ENCODE measurements at places on chromosomes 1 and 21. TPM values are rescaled to one million over a fixed set of nuclear protein-coding genes. Genes with fewer than 3 reads are reported as not detected.

CHD5 gene
- 2.8 TPM for total RNA-seq

AMPD1 gene
- total RNA-seq = not detected

CAPN8 gene
- total RNA-seq = 5.9 TPM

PLPPR5 gene
- 2.7 TPM for total RNA-seq

CD53 gene
- not detected for total RNA-seq

IKBKE gene
- 28.3 TPM for total RNA-seq

ADGRL2 gene
- total RNA-seq = 3.2 TPM

PTPN22 gene
- 0.04 TPM for total RNA-seq

DNA sequence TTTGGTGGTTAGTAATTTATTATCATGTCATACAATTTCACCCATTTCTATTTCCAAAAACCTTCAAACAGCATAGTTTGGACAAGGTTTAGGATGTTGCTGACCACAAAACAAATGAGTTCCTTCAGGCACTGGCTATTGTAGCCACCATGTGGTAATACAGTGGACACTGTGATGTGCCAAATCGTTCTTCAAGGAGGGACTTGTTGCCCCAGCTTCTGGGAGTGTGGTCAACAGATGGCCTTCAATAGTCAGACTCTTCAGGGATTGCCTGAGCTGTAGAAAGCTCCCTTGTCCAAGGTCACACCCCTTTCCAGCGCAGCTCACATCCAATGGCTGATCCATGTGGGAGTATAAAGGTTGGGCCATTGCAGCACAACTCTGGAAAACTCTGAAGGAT, 2.6 kb downstream of the PDE4B start:
- H3K4me1 ChIP-seq = no peaks in the 10 kb centered on the region
- H3K27ac ChIP-seq = no peak overlapping the region
- no peak for DNase-seq

DNA sequence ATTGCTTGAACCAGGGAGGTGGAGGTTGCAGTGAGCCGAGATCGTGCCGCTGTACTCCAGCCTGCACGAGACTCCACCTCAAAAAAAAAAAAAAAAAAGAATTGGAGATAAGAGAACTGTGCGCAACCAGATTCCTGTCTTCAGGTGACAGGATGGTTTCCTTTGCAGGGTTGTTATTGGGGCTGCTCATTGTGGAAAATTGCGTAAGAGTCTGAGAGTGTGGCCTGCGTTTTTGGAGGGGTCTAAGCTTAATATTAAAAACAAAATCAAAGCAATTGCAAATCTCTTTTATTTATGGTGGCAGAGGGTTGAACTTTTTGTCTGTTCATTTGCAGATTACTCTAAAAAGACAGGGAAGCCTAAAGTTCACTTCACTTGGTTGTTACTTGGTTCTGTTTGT, 36.0 kb upstream of the BCAR3 start:
- no peaks in the 10 kb centered on the region for H3K27me3 ChIP-seq
- DNase-seq = no peak
- H3K27ac ChIP-seq = no peak overlapping the region
- no peak overlapping the region for H3K4me3 ChIP-seq

DNA sequence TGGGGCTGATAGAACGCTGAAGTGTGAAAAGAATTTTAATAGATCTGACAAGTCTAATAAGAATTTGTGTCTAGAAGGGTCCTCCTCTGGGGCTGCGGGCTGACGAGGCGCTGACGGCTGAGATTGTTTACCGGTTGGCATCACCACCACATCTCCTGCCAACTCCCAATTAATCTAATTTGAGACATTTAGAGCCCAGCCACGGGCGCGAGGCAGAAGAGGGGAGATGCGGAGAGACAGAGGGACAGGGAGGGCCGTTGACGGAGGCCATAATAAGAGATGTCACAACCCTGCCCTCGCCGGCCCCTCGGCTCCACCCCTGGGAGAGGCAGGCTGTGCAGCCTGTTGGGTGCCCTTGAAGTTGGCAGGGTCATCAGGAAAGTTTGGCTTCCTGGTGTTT, 109.3 kb downstream of the PAX7 start:
- H3K27me3 ChIP-seq = peaks cover 18% of the 10 kb centered on the region
- no peak for DNase-seq
- no peaks in the 10 kb centered on the region for H3K36me3 ChIP-seq
- no peak overlapping the region for H3K4me3 ChIP-seq
- no peak overlapping the region for H3K27ac ChIP-seq

GRCh38 chr1:228979774-228980173, 244.5 kb downstream of the RHOU start:
- peaks cover 86% of the 10 kb centered on the region for H3K27me3 ChIP-seq
- no peak for DNase-seq
- H3K27ac ChIP-seq = no peak overlapping the region
- H3K4me1 ChIP-seq = no peaks in the 10 kb centered on the region
- H3K4me3 ChIP-seq = no peak overlapping the region

GRCh38 chr1:156592158-156592909, 758 bp downstream of the NAXE start:
- peaks cover 38% of the 10 kb centered on the region for H3K36me3 ChIP-seq
- DNase-seq = peak; percentile 24
- H3K27me3 ChIP-seq = no peaks in the 10 kb centered on the region
- no peak overlapping the region for H3K27ac ChIP-seq
- H3K4me1 ChIP-seq = peaks cover 16% of the 10 kb centered on the region

DNA sequence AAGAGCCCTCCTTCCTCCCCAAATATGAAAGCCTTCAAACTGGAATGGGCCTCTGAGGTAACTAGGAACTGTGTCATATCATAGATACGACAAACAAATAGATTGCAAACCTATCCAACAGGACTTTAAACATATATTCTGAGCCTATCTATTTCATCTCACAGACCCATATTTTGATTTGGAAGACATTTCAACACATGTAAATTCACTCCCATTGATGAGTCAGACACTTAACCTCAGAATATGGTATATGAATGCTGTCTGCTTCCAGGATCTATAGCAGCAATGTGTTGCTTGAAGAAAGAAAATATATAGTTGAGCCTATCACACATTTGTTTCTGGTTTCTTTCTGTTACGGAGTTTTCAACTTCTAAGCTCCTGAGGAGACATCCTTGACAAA, 221.9 kb upstream of the SAMSN1 start:
- H3K4me3 ChIP-seq = no peak overlapping the region
- H3K36me3 ChIP-seq = no peaks in the 10 kb centered on the region
- no peaks in the 10 kb centered on the region for H3K27me3 ChIP-seq
- H3K27ac ChIP-seq = no peak overlapping the region
- peak; percentile 57 for DNase-seq

GRCh38 chr1:169586395-169587255, at the start of gene F5:
TSS of gene F5 (minus strand) at chr1:169586481. CDS start at chr1:169586386, 95 bp downstream.
- H3K36me3 ChIP-seq = no peaks in the 10 kb centered on the region
- peaks cover 24% of the 10 kb centered on the region for H3K27me3 ChIP-seq
- H3K27ac ChIP-seq = no peak within 1 kb of the TSS

DNA sequence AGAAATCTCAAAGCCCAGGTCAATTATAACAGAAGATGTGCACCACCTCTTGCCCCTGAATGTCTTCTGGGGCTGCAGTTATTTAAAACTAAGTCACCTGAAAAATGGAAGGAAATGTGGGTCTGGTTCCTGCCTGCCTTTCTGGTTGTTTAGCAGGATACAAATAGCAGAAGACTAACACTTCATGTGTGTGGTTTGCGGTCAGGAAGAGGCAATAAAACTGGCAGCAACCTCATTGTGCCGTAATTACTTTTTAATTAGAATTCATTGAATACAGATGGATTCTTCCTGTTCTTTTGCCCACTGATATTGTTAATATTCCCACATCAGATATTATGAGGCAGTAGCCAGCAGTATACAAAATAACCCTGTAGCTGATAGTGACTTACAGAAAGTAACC, 345.7 kb downstream of the ZNF326 start:
- H3K4me3 ChIP-seq = no peak overlapping the region
- H3K27ac ChIP-seq = no peak overlapping the region
- H3K4me1 ChIP-seq = no peaks in the 10 kb centered on the region
- no peak for DNase-seq

- H3K4me3 ChIP-seq = no peak overlapping the region
- no peak for DNase-seq
- H3K27ac ChIP-seq = no peak overlapping the region
- no peaks in the 10 kb centered on the region for H3K4me1 ChIP-seq
These were observed 43.9 kb upstream of the APOBEC4 start for GRCh38 chr1:183696981-183697380.

- H3K4me1 ChIP-seq = peaks cover under 1% of the 10 kb centered on the region
- peaks cover 8% of the 10 kb centered on the region for H3K27me3 ChIP-seq
- no peak overlapping the region for H3K4me3 ChIP-seq
- DNase-seq = no peak
These were observed 42.1 kb upstream of the ABCG1 start for GRCh38 chr21:42176859-42177258.

DNA sequence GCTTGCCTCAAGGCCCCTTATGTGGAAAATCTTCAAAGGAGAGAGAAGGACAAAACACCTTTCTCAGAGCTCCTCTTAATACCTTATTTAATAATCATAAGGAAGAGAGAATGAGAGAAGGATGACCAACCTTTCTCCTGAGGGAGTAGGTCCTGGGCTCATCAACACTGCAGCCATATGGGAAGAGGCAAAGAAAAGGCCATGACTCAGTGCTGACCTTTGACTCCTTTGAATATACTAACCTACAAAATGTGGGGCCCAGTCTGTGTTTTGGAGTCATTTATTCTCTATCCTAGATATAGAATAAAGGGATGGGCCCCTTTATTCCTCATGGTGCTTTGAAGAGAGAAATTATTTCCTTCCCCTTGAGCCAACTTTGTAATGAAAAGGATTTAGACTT, 38.3 kb downstream of the CAMSAP2 start:
- DNase-seq = peak; percentile 30
- peaks cover 6% of the 10 kb centered on the region for H3K4me1 ChIP-seq
- no peak overlapping the region for H3K4me3 ChIP-seq
- H3K27me3 ChIP-seq = no peaks in the 10 kb centered on the region

DNA sequence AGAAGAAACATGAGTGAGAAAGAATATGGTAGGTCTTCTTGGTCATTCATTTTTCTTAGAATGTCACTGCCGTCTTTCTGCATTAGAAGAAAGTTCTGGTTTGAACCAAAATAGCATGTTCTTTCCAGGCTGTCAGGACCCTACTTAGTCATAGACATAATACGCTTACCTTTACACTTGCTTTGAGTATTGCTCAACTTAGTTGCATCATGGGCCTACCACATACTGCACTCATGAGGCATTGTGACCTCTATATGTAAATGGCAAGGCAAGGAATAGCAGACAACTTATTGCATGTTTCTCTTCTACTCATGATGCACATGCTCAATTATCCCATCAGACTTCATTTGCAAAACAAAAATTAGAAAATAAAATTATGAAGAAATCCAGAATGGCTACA, 415.0 kb downstream of the HLX start:
- peak; percentile 61 for DNase-seq
- no peaks in the 10 kb centered on the region for H3K27me3 ChIP-seq
- no peak overlapping the region for H3K4me3 ChIP-seq
- no peak overlapping the region for H3K27ac ChIP-seq
- H3K4me1 ChIP-seq = no peaks in the 10 kb centered on the region
- no peaks in the 10 kb centered on the region for H3K36me3 ChIP-seq

DNA sequence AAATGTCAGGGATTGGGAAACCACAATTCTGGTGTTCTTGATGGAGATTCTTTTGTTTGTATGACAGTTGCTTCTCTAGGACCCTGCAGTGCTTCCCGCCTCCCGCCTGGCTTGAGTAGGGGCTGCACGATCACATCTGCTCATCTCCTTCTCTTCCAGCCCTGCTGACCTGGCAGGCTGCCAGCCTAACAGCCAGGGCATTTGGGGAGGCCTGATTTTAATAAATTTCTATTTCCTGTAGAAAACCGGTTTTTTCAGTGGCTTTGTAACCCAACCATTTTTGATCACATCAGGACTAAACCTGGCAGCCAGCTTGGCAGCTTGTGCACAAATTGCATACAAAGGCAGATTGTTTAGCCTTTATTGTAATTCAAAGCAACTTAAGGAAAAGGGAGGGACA, 78.9 kb downstream of the UBE2U start:
- H3K36me3 ChIP-seq = no peaks in the 10 kb centered on the region
- no peaks in the 10 kb centered on the region for H3K27me3 ChIP-seq
- peak; percentile 92 for DNase-seq
- H3K27ac ChIP-seq = peak overlapping the region; percentile 73

- no peak for DNase-seq
- H3K27me3 ChIP-seq = peaks cover 10% of the 10 kb centered on the region
- no peak overlapping the region for H3K27ac ChIP-seq
- H3K36me3 ChIP-seq = no peaks in the 10 kb centered on the region
- no peaks in the 10 kb centered on the region for H3K4me1 ChIP-seq
These were observed 2.2 kb downstream of the KRTAP19-1 start for GRCh38 chr21:30478004-30478403.

DNA sequence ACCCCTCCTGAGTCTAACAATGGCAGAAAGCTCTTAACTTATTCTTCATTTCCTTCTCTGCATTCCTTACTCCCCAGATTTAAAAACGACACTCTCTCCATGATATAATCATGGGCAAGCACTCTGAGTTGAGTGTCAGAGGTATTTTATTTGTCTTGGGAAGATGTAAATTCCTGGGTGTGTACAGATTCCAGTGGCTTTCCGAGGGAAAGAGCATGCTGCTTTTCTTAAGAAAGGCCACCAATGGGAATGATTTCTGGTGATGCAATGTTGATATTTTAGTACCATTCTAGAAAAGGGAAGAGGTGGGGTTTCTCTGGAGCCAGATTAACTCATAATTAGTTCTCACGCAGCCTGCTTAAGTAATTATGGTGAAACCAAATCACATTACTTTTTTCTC, 47.8 kb upstream of the BTG3 start:
- H3K36me3 ChIP-seq = no peaks in the 10 kb centered on the region
- no peak overlapping the region for H3K27ac ChIP-seq
- peak; percentile 44 for DNase-seq
- H3K4me3 ChIP-seq = no peak overlapping the region
- no peaks in the 10 kb centered on the region for H3K4me1 ChIP-seq

GRCh38 chr1:37439349-37439995, 34.9 kb upstream of the ZC3H12A start:
- H3K4me3 ChIP-seq = no peak overlapping the region
- peaks cover 18% of the 10 kb centered on the region for H3K27me3 ChIP-seq
- no peaks in the 10 kb centered on the region for H3K4me1 ChIP-seq

DNA sequence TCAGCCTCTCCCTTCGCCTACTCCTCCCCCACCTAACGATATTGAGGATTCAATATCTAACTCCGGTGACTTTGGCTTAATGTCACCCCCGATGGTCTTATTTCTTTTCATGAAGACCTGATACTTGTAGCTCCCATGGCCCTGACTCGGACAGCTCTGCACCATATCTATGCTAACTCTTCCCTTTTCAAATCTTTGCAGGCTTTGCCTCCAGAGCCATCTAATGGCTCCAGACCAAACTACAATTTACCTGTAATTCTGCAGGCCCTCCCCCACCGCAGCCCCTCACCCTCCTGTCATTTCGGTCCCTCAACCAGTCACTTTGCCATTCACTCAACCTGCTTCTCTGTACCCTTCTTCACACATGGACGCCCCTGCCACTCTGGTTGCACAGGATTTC, 7.9 kb upstream of the GSTM5 start:
- no peaks in the 10 kb centered on the region for H3K27me3 ChIP-seq
- no peak for DNase-seq
- H3K4me1 ChIP-seq = peaks cover 6% of the 10 kb centered on the region
- H3K36me3 ChIP-seq = no peaks in the 10 kb centered on the region
- no peak overlapping the region for H3K27ac ChIP-seq
- no peak overlapping the region for H3K4me3 ChIP-seq

- peaks cover 24% of the 10 kb centered on the region for H3K4me1 ChIP-seq
- peak overlapping the region; percentile 78 for H3K27ac ChIP-seq
- H3K4me3 ChIP-seq = no peak overlapping the region
- DNase-seq = peak; percentile 73
- H3K27me3 ChIP-seq = no peaks in the 10 kb centered on the region
These were observed 76.1 kb upstream of the KIAA0040 start for GRCh38 chr1:175268720-175269119.
